ENCODE measurements at places on chromosomes 7 and 10.

- DNase-seq = no peak
Observed at GRCh38 chr10:45370202-45370955, 3.6 kb upstream of the ALOX5 start.

DNA sequence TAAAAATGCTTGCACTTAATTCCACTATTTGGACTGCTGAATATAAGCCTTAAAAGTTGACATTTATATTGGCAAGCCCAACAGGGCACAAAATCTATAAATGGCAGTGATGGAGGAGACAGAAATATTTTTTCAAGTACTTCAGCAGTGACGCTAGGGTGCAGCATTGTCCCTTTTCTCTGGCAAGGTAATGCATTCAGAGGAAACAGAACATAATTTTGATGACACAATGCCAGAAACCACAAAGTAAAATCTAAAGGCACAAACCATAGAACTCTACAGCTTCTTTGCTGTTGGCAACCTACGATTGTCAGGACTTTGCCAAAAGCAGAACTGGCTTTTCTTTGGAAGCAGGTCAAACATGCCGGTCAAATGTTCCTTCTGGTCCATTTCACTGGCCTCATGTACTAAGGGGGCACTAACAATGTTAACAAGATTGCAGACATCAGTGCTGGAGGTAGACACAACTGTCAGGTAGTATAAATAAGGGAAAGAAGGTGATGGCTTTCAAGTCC, 30.9 kb upstream of the FAM133B start:
- DNase-seq = peak; percentile 91

- DNase-seq = no peak
Observed at GRCh38 chr10:101832325-101832771, 11.3 kb downstream of the KCNIP2 start.

GRCh38 chr7:2325162-2325561, 10.9 kb upstream of the SNX8 start:
- DNase-seq = no peak

- DNase-seq = peak; percentile 30
Observed at GRCh38 chr10:32308027-32308603, 38.8 kb downstream of the EPC1 start.

- DNase-seq = no peak
Observed at GRCh38 chr7:36286226-36286625, 103.4 kb upstream of the ANLN start.

DNA sequence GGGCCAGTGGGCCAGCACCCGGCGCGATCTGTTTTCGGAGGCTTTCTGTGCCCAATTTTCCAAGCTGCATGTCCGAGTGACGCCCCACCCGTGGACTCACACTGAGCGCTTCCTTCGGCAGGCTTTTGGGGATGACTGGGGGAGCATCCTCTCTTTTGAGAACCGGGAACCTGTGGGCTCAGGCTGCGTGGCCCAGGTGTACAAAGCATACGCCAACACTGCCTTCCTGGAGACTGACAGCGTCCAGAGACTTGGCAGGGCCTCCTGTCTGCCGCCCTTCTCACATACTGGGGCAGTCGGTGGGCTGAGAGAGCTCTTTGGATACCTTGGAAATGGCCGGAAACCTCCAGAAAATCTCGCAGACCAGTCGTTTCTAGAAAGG, 1.0 kb downstream of the ADCK2 start:
- no peak for DNase-seq

DNA sequence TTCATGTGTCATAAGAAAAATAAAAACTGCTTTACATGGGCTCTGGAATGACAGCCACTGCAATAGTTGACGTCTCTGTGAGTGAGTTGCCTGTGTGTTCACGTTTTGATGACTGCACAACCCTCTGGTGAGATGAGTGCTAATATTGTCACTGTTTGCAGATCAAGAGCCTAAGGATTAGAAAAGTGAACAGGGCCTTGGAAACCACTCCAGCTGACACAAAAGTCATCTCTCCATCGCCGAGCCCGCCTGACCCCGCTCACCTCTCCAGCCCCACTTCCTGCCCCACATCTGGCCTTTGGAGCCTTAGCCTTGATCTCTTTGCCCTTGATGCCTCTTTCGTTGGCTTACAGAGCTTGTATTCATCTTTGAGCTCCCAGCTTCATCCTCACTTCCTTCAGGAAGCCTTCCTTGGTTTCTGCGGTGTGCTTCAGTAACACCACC, 351.7 kb downstream of the TCERG1L start:
- no peak for DNase-seq

DNA sequence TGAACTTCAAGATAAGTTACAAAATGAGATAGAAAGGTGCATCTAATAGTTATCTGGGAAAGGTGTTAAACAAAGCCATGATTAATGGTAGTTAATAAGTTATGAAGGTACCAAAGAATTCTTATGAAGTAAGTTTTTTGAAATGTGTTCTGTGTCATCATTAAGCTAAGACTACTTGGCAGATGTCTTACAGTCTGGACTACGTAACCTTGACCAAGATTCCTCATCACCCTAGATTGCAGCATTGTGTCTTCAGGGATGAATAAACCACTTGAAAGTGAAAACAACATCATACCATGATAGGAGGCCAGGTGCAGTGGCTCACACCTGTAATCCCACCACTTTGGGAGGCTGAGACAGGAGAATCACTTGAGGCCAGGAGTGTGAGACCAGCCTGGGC, 48.2 kb downstream of the GOT1 start:
- no peak for DNase-seq

GRCh38 chr7:129468547-129468946, 33.8 kb upstream of the SMKR1 start:
- no peak for DNase-seq

DNA sequence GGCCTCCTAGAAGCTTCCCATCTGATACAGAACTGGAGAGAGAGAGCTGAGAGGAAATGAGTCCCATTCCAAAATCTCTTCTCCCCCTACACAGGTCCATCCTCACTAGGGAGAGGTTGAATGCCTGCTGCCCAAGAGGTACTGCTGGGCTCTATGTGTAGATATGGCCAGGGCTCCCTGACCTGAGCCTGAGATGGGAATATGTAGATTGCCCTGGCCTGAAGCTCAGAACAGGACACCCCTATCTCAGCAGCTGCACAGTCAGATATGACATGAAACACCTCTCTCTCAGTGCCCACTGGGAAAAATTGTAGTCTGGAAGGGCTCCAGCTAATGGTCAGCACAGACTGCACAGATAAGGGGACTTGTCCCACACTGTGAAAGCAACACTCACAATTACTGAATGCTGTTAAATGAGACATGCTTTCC, 3.1 kb upstream of the IFIT1B start:
- no peak for DNase-seq

DNA sequence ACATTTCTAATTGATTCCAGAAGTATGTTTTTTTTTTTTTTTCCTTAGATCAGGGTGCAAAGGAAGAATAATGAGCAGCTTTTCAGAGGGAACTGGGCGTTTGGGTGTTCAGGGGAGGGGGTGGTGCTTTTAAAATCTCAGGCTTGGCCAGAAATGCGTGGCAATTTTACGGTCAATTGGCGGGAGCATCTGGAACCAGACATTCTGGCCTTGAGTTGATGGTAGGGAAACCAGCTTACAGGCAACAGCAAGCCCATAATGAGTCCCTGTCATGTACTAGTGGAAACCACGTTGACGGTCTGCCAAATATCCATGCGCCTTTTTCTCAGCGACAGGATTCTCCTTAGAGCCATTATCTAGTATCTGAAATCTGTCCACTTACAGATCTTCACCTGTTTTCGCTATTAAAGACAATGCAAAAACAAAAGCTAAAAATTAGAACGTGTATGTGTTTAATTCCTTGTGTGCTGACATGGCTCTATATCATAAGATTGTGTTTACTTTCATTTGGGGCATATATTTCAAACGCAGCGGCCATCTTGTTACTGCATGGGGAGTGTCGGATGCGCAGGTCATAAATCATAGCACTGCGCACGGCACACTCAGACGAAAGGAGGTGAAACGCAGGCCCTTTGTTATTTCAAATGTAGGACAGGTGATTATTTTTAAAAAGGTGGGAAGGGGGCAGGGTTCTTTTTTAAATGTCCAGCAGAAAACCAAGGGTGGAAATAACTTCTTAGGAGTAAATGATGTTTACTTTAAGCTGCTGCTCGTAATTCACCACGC, 209.2 kb downstream of the AGMO start:
- no peak for DNase-seq

DNA sequence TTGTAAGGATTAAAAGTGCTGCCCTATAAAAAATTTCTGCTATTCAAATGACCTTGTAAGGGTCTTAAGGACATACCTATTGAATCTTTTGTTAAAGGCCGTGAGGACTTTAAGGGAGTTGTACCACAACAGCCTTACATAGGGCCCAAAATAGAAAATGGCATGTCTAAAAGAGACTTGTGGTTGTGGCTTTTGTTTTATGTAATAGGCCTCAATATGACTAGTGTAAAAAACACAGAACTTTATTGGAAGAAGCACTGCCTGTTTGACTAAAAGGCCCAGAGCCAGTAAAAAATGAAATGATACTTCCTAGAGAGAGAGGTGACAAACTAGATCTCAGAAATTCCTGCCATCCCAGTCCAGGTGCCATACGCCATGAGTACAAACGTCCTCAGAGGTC, 286.6 kb downstream of the SEMA3D start:
- DNase-seq = no peak

- DNase-seq = peak; percentile 79
Observed at GRCh38 chr7:113710310-113711096, 208.3 kb downstream of the PPP1R3A start.

GRCh38 chr10:65291286-65291685, 1634.5 kb upstream of the LRRTM3 start:
- no peak for DNase-seq

DNA sequence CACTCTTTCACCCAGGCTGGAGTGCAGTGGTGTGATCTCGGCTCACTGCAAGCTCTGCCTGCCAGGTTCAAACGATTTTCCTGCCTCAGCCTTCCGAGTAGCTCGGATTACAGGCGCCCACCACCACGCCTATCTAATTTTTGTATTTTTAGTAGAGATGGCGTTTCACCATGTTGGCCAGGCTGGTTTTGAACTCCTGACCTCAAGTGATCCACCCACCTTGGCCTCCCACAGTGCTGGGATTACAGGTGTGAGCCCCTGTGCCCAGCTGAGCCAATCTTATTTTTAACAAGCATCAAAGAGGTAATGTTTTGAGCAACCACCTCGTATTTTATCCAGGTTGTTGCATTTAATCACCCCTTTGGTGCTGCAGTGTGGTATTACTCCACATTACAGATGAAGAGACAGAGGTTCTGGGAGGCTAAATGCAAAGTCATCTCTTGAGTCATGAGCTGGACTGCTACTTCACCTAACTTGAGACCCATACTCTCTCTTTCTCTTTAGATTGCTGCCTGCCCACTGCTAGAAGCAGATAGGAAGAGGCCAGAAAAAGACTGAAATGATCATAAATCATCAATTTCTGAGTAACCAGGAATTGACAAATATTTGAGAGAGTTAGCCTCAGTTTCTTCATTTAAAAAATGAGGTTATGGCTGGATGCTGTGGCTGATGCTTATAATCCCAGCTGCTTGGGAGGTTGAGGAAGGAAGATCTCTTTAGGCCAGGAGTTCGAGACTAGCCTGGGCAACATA, 116.2 kb downstream of the CAMK1D start:
- DNase-seq = peak; percentile 24

GRCh38 chr7:130356876-130357611, 12.4 kb downstream of the CPA5 start:
- DNase-seq = peak; percentile 92

GRCh38 chr7:72493850-72494661, 81.9 kb upstream of the CALN1 start:
- peak; percentile 7 for DNase-seq

- peak; percentile 13 for DNase-seq
Observed at GRCh38 chr10:112446055-112446854, 459 bp downstream of the ZDHHC6 start.

DNA sequence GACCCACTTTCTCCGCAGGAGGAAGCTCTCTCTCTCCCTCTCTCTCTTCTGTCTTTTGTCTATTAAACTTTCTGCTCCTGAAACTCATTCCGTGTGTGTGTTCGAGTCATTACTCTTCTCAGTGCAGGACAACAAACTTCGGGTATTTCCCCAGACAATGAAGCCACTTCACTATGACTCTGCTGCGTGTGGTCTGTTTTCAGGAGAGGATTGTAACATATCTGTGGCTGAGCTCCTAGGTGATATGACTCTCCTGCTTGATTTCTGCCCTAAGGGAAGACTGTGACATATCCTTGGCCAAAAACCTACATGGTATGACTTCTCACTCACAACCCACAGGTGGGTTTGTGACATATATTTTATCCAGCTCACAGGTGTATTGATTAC, 39.9 kb upstream of the ZNF107 start:
- DNase-seq = no peak

- DNase-seq = no peak
Observed at GRCh38 chr7:3043544-3044371, at the start of gene CARD11. CARD11 (minus strand) TSS chr7:3043867; CDS start chr7:2958506, 85,361 bp downstream.

- no peak for DNase-seq
Observed at GRCh38 chr10:47419421-47419820, 35.3 kb upstream of the ZNF488 start.

- DNase-seq = no peak
Observed at GRCh38 chr10:128027822-128028507, 98.3 kb downstream of the MKI67 start.

DNA sequence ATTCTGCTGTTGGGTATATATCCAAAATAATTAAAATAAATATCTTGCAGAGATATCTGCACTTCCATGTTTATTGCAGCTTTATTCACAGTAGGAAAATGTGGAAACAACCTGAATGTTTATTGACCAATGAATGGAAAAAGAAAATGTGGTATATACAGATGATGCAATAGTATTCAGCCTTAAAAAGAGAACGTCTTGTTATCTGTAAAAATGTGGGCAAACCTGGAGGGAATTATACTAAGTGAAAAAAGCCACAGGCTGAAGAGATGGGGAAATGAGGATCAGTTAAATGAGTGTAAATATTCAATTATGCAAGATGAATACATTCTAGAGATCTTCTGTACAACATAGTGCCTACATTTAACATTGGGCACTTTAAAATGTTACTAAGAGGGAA, 766.1 kb upstream of the IGFBP3 start:
- DNase-seq = no peak

- no peak for DNase-seq
Observed at GRCh38 chr10:51382181-51382580, 307.9 kb downstream of the PRKG1 start.

- DNase-seq = no peak
Observed at GRCh38 chr10:75718991-75719390, 287.6 kb downstream of the LRMDA start.

DNA sequence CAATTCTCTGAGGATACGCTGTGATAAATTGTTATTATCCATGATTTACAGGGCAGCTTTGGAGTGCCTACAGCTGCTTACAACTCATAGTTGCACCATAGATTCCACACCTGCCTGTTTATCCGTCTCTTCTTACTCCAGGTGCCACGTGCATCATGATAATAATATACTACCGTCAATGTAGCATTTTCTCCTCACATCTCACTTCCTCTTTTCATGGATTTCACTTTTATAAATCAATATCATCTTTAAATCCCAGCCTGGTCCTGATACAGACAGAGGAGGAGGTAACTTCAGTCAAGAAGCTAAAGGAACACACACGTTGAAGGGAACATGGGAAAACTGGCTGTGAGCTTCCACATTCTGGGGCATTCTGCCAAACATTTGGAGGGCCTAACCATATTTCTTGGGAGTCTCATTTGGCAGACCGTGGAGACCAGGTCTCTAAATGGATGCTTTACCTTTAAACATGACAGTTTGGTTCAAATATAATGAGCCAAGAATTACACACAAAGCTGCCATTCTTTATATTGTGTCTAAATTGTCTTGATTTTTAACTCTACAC, 2.4 kb downstream of the CH25H start:
- no peak for DNase-seq
